ENCODE measurements at places on chromosomes 5 and 9. TPM values are rescaled to one million over a fixed set of nuclear protein-coding genes. Genes with fewer than 3 reads are reported as not detected.

DNA sequence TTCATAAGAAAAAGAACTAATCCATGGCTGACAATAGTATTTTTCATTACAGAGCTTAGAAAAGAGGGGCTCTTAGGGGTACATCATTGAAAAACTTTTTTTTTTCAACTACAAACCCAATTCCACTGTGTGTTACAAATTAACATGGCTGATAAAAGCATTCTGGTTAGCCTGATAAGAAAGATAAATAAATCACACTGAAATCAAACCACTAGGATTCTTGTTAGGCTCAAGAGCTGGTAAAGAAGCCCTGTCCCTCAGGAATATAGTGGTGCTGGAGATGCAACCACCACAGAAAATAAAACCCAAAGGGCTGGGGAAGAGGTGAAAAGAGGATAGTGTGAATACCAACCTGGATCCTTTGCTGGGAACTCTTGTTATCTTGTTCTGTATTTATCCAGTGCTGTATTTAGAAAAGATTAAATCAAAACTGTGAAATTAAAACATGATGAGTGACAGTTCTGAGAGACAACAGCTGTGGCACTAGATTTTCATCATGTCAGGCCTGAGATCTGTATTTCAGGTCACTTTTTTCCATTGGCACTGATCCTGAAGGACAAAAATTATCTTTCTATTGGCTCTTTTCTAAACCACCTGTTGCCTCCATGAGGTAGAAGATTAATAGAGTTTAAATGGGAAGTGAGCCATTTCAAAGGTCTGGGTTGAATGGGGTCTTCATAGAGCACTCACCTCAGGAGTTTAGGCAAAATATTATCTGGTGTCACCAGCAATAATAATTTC lies 118.6 kb downstream of the ARRDC3 start:
- no peaks in the 10 kb centered on the region for H3K27me3 ChIP-seq
- no peak overlapping the region for H3K4me3 ChIP-seq
- peaks cover 7% of the 10 kb centered on the region for H3K4me1 ChIP-seq
- no peaks in the 10 kb centered on the region for H3K36me3 ChIP-seq
- H3K27ac ChIP-seq: no peak overlapping the region

Gene PCDHGA11
- 0.42 TPM for total RNA-seq

- no peak overlapping the region for H3K27ac ChIP-seq
- no peak for DNase-seq
- no peaks in the 10 kb centered on the region for H3K36me3 ChIP-seq
- no peaks in the 10 kb centered on the region for H3K27me3 ChIP-seq
- no peak overlapping the region for H3K4me3 ChIP-seq
These were observed 28.8 kb downstream of the SLIT3 start for GRCh38 chr5:169272111-169272510.

Gene KIF27
- 5.2 TPM for total RNA-seq

Gene ENC1
- 5.9 TPM for total RNA-seq

GRCh38 chr5:143213851-143214363 lies 189.6 kb downstream of the NR3C1 start:
- H3K27ac ChIP-seq: peak overlapping the region; percentile 65
- H3K4me3 ChIP-seq: no peak overlapping the region
- peaks cover 8% of the 10 kb centered on the region for H3K36me3 ChIP-seq
- H3K4me1 ChIP-seq: peaks cover 42% of the 10 kb centered on the region

- no peak overlapping the region for H3K27ac ChIP-seq
- H3K4me1 ChIP-seq: no peaks in the 10 kb centered on the region
- no peaks in the 10 kb centered on the region for H3K36me3 ChIP-seq
- no peak for DNase-seq
- H3K27me3 ChIP-seq: no peaks in the 10 kb centered on the region
These were observed 19.5 kb upstream of the ASPN start for GRCh38 chr9:92501671-92502393.

GRCh38 chr5:54443270-54443669 lies 12.2 kb upstream of the HSPB3 start:
- no peaks in the 10 kb centered on the region for H3K27me3 ChIP-seq
- DNase-seq: no peak
- H3K36me3 ChIP-seq: no peaks in the 10 kb centered on the region
- no peak overlapping the region for H3K27ac ChIP-seq
- H3K4me3 ChIP-seq: no peak overlapping the region

DNA sequence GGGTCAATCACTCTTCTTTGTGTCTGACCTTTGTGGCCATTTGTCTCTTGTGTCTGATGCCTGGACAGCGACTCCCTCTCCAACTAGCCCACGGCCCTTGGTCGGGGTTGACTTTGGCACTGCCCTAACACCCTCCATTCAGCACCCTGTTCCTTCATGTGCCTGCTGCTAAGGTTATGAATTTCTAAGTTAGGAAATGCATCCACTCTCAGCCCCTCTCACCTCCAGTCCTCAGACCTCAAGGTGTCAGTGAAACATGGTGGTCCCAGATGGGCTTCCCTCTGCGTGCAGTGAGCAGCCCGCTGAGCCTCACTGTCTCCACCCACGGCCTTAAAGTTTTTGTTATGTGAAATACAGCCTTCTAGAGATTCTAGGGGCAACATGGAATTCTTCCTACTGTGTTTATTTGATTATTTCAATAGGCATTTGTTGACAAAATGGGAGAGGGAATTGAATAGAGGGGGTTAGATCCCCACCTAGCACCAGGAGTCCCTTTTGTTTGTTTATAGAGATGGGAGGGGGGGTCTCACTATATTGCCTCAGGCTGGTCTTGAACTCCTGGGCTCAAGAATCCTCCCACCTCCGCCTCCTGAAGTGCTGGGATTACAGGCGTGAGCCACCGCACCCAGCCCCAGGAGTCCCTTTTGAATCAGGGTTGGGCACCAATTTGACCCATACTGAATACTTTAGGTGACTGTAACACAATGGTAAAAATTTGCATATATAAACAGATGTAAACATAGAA lies 1.6 kb upstream of the GLIPR2 start:
- H3K27me3 ChIP-seq: no peaks in the 10 kb centered on the region
- DNase-seq: no peak
- H3K27ac ChIP-seq: no peak overlapping the region

DNA sequence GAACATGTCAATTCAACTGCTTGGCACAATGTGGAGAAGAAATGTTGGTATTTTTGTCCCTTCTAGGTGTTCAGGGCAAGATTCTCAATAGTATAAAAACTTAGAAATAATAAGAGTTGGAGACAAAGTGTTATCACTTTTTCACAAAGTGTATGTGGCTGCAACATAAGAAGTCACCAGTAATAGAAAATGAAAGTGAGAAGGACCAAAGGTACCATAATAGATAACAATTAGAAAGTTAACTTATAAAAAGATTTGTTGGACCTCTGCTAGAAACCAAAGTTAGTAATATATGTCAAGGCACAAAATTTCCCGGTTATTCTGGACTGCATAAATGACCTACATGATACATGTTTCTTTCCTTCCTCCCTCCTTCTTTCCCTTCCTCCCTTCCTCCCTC lies 1535.3 kb downstream of the EFNA5 start:
- DNase-seq: no peak
- H3K4me3 ChIP-seq: no peak overlapping the region
- no peaks in the 10 kb centered on the region for H3K27me3 ChIP-seq
- no peaks in the 10 kb centered on the region for H3K4me1 ChIP-seq

- H3K27me3 ChIP-seq: no peaks in the 10 kb centered on the region
- no peak overlapping the region for H3K4me3 ChIP-seq
- DNase-seq: no peak
- no peaks in the 10 kb centered on the region for H3K4me1 ChIP-seq
These were observed 293.6 kb downstream of the FER start for GRCh38 chr5:109041317-109041716.

Gene IL7R
- total RNA-seq: 167 TPM

Gene ZNF622
- 27.7 TPM for total RNA-seq

DNA sequence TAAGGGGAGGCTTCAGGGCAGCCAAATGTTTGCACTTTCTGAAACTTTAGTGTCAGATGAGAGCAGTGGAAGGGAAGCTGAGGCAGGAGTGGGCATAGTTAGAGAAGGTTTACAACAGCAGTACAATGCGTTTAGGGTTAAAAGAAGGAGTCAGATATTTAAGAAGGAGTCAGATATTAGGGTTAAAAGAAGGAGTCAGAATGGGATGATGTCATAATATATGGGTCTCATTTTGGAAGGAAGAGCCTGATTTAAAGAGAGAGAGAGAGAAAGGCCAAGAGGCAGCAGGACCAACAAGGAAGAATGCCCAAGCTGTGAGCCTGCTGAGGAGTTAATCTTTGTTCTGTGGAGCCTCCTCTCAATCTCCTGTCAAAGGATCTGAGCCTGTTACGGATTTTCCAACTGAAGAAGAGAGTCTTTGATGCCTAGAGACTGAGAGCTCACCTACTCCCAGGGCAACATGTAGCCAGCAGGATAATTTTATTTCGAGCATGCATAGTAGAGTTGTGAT lies 9.5 kb downstream of the ISL1 start:
- no peaks in the 10 kb centered on the region for H3K36me3 ChIP-seq
- H3K27me3 ChIP-seq: peaks cover 67% of the 10 kb centered on the region
- H3K4me1 ChIP-seq: no peaks in the 10 kb centered on the region
- H3K27ac ChIP-seq: no peak overlapping the region
- no peak for DNase-seq
